ENCODE measurements at places on chromosomes 2 and 18.

- no peak for DNase-seq
These were observed 99.8 kb upstream of the YPEL5 start for GRCh38 chr2:30046979-30047378.

GRCh38 chr2:24509840-24510239, 18.8 kb downstream of the NCOA1 start:
- DNase-seq = no peak

GRCh38 chr2:178863856-178864620, 56.8 kb upstream of the TTN start:
- no peak for DNase-seq

GRCh38 chr18:74951165-74951760, 257.7 kb downstream of the PTGR3 start:
- DNase-seq = no peak

DNA sequence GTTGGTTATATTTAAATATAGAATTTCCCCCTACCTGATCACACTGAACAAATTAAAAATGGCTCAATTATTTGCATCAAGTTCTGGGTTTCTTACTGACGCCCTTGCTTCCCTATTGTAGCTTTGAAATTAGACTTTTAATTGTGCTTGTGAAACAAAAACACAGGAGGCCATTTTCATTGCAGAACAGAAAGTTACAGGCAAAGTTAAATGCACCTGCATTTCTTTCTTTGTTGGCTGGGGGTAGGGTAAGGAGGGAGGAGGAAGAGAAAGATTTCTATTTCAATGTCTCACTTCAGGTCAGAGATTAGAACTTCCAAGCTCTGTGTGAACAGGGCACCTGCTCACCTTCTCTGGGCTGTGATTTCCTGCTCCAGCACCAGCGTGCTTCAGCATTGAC, 199.6 kb downstream of the BCL11A start:
- DNase-seq = no peak

GRCh38 chr18:37420315-37420880, 145.2 kb downstream of the CELF4 start:
- DNase-seq = no peak

- no peak for DNase-seq
These were observed 1.6 kb downstream of the HRH4 start for GRCh38 chr18:24461996-24462395.

DNA sequence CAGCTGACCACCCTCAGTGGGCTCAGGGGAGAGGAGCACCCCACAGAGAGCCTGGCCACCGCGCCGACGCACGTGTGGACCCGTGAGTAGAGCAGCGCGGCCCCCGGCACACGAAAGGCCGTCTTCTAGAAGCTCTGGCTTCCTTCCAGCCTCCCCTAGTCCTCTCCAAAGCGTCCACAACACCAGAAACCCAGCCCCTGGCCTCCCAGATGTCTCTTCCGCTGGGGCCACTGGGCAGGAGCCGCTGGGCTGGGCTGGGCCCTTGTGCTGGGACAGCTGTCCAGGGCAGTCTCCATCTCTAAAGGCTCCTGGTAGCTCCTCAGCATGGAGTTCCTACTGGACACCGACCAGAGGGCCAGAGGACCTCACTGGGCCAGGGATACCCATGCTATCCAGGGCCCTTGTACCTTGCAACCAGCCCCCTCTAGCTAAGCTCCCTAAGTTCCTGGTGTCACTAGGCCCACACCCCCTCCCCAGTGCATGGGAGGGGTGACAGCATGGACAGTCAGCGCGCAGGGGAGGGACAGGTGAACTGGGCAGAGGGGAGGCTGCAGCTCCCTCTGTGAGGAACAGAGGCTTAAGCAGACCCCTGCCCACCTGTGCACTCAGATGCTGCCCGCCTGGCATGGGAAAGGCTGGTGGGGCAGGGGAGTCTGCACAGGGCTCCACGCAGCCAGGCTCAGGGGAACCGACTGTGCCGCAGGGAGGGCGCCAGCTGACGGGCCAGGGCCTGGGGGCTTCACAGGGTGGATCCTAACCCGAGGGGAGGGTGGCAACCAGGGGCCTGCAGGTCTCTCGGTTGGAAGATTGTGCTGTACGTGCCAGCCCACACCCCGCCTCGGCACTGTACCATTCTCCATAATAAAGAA, 32.9 kb downstream of the MTERF4 start:
- no peak for DNase-seq

GRCh38 chr2:113134717-113135116, 7.3 kb downstream of the IL1RN start:
- DNase-seq = no peak

GRCh38 chr2:240865391-240865790, 3.2 kb upstream of the AGXT start:
- no peak for DNase-seq

DNA sequence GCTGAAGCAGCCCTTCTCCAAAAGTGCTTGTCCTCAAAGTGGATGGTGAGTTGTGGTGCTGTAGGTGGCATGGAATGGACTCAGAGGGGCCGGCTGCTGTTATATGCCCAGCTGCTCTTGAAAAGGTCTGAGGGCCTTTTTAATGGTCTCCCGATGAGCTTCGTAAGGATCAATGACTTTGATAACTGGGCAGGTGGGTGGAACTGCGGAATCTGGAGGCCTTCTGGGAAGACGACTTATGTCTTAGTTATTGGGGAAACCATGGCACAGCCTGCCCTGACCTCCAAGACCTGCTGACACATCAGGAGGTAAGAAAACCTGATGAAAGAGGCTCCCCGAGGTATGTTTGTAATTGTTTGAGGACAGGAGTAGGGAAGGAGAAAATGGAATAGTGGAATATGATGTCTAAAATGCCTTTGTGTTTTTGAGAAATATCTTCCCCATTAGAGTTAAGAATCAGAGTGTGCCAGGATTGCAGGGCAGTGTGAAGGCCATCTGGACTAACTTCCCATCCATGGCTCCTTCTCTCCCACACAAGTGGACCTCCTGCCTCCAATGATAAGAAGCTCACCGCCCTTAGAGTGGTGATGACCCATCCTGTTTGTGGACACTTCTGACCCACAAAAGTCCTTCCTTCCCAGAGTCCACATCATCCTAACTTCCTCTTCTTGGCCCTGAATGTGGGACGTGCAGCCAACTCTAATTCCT, 236.1 kb downstream of the FHOD3 start:
- DNase-seq = no peak

DNA sequence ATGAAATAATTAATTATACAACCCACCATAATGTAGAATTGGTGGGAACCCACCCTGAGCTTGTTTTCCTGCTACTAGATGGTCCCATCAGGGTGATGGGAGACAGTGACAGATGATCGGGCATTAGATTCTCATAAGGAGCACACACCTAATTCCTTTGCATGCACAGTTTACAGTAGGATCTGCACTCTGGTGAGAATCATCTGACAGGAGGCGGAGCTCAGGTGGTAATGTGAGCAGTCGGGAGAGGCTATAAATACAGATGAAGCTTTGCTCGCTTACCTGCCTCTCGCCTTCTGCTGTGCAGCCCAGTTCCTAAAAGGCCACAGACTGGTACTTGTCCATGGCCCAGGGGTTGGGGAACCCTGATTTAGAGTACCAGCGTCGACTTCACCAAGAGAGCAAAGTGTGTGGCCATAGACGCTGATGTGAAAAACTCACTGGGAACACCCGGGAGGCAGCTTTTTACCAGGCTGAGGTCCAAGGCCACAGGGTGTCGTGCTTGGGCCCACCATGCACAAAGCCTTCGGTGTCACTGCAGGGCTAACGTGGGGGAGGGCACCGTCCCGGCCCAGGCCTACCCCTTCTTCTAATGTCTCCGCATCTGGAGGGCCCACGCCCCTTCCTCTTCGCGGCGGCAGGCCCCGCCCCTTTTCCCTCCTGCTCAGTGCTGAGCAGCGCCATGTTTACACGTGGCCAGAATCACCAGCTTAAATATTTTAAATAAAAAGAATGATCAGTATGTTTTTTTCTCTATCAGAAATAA, 296.8 kb upstream of the HDAC4 start:
- no peak for DNase-seq

- DNase-seq = no peak
These were observed 98.1 kb upstream of the YPEL5 start for GRCh38 chr2:30048636-30049175.

GRCh38 chr2:27323596-27324285, 844 bp upstream of the MPV17 start:
- no peak for DNase-seq

DNA sequence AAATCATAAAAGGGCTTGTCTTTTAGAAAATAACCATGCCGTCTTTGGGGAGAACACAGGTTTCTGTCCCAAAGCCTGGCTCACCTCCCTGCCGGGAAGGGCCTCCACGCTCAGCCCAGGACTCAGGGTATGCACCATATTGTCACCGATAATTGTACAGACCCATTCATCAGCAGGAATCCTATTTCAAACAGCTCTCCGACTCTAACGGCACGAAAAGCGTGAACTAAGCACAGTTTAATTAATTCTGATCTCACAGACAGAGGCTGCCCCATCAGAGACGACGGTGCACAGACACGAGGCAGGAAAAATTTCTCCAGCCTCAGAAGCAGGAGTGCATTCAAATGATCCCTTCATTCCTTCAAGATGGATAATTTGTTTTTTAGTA, 276.2 kb downstream of the MYCN start:
- DNase-seq = no peak

DNA sequence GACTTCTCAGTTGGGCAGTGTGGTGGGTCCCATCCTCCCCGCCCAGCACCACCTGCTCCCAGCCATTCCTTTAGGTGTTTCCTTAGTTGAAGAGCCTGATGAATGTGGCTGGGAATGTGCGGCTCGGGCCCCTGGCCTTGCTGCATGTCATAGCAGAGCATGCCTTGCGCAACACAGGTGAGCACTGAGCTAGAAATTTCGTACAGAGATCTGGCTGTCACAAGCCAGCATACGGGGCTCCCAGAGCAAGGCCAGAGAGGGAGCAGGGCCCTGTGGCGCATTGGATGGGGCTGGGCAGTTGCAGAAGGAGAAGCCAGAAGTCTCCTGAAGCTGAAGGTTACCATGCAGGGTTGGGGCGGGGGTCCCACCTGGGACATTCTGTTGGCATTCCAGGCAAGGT, 129.7 kb downstream of the WDSUB1 start:
- DNase-seq = no peak

GRCh38 chr2:137232076-137232475, 466.7 kb downstream of the THSD7B start:
- DNase-seq = no peak

DNA sequence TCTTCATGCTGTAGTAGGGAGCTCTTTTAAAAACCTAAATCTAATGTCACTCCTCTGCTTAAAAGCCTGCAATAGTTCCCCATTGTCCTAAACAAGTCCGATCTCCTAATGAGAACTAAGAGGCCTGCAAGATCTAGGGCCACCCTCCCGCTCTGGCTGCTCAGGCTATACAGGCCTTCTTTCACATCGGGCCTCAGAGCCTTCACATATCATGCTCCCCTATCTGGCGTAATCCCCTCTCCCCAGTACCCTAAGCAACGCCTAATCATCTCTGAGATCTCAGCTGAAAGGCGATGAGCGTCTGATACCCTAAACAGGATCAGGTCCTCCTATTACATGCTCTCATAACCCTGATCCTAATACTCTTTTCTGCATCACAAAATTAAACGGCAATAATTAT, 1.9 kb downstream of the MAP4K3 start:
- no peak for DNase-seq

DNA sequence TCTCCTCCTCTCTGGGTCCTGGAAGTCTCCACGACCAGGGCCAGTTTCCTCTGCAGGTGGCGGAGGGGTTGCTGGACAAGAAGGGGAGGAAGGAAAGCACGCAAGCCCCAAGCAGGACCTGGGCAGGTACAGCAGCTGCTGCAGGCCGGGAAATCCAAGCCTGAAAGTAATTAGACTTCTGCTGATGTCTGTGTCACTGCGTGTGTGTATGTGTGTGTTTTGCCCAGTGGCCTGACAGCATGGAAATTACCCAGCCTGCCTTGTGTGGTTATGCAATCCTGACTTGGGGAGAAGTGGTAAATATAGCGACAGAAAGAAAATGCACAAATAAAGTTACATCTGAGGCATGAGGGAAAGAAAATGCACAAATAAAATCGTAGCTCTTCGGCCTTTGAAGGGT, 121.8 kb upstream of the ZBTB14 start:
- DNase-seq = peak; percentile 72

DNA sequence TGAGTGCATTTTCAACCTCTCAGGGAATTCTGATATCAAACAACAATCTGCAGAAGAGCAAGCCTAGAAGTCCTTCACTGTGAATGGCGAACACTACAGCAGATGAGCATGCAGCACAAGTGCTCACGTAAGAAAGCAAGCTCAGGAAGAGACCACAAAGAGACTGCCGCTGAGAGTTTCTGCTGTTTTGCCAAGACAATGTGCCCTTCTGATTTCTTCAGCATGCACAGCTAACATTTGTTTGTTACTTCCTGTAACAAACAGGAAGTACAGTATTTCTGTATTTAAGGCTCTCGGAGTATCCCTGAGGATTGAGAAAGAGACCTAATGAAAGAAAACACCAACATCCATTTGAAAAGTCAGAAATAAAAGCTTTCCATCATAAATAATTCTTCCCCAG, 45.9 kb downstream of the MBOAT2 start:
- no peak for DNase-seq

GRCh38 chr2:25397777-25398176, 56.1 kb upstream of the DNMT3A start:
- no peak for DNase-seq

DNA sequence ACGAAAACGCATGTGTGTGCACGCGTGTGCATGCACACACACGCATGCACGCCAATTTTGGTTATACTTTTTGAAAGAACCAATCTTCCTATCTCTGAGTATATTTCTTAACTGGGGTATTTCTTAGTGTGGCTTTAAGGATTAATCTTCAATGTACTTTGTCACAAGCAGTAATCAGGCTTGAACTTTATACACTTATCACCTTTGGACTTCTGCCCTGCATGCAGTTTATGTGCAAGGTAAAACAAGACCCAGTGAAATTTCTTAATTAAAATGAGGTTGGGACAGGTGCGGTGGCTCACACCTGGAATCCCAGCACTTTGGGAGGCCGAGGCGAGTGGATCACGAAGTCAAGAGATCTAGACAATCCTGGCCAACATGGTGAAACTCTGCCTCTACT, 85.3 kb downstream of the OSBPL6 start:
- DNase-seq = no peak

DNA sequence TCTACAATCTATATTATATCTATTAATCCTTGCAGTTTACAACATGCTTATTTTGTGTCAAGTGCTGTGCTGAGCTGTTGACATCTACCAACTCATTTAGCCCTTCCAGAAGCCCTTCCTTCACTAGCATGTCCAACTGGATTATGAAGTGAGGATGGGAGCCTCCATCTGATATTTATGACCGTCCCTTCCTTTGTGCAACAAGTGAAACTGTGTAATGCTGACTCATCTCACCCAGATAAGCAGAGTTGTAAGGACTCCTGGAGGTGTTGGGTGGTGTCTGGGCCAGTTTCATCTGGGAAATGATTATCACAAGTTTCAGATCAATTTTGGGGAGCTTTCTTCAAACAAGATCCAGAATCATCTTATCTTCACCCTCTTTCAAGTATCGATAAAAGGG, 156.6 kb upstream of the ETAA1 start:
- no peak for DNase-seq

DNA sequence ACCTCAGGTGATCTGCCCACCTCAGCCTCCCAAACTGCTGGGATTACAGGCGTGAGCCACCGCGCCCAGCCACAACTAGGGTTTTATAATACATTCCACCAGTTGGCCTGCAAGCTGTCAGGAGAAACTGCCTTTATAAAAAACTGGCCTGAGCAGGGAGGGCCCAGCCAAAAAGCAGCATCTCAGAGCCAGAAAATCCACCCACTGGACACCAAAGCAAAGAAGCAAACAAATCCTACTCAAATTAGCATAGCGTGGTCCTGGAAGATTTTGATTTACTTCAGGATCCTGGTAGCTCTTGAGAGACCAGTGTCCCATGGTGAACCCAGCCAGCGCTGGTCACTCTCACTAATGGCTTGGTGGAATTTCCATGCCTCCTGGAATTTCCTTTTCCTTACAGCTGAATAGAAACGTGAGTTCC, 60.0 kb upstream of the PXDN start:
- DNase-seq = no peak
